NCI-H69 (cell line): ENCODE measurements at places on chromosomes 5 and 9.
A peak's percentile ranks its signal among the peaks of the same experiment; 100 is the strongest.

- peak; percentile 57 for DNase-seq
Measured at GRCh38 chr5:173204185-173204979, 30.6 kb downstream of the NKX2-5 start.

GRCh38 chr5:130555429-130555828 lies 609.6 kb downstream of the HINT1 start:
- DNase-seq = no peak

DNA sequence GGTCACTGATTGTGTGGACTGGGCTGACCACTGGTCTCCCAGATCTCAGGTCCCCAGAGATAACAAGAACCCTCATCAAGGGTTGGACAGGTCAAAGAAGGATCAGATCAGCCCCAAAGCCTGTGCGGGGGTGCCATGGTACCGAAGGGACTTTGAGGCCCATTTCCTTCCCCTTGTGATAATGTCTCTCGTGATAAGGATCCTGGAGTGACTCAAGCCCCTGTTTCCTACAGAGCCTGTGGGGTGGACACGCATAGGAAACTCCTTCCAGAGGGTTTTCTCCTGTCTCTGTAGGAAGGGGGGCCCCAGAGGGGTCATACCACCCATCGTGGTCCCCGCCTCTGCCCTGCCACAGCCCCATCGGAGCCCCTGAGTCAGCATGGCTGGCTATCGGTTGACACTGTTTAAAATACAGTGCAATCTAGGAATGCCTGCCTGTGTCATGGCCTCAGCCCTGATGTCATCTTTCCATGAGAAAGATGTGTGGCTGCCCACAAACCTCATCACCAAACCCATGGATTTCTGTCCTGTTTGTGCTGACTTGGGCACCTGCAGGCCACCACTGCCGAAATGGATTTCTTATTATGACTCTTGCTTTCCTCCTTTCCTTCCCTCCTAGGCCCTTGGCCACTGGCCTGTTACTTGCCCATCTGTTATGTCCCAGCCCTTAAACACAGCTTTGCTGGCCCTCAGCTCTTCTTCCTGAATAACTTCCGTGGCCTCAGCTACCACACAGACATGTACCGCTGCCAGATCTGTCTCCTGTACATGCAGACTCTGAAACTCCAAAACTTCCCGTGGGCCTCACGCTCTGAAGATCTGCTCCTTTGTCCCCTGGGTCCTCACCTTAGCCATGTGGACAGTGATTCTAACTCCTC lies 2.9 kb upstream of the CSF2 start:
- DNase-seq = no peak

DNA sequence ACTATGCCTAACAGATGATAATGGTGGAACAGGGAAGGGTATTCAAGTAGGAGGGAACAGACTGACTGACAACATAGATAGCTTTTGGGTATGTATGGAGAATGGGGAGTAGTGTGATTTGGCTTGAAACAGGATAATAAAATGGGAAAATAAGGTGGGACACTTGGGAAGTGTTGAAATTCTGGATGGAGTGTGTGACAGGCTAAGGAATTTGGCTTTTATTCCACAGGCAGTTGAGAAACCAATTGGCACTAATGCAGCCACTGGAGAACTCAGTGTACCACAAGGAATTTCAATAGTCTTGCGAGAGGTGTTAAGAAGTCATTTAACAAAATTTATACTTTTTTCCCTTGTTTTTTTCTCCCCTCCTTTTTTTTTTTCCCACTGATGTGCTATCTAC lies 153.5 kb upstream of the ELAVL2 start:
- DNase-seq = no peak

GRCh38 chr9:38687389-38687842 lies 32.5 kb downstream of the FAM240B start:
- no peak for DNase-seq

DNA sequence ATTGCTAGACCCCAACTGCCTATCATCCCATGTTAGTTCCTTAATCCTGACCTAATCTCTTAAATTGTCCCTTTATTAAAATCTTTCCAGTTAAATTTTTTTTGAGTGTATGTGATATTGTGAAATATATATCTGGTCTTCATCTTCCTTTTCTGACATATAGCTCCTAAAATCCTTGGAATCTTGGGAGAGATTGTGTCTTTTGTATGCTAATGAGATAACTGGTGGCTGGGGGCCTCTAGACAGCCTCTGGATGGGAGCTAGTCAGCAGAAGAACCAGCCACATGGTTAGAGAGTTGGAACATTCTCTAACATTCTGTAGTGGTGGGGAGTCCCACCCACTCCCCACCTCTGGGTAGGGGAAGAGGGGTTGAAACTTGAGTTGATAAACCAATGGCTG lies 3.7 kb upstream of the CCL19 start:
- DNase-seq = no peak

- DNase-seq = no peak
Measured at GRCh38 chr9:127183814-127184582, 61.6 kb upstream of the ANGPTL2 start.

DNA sequence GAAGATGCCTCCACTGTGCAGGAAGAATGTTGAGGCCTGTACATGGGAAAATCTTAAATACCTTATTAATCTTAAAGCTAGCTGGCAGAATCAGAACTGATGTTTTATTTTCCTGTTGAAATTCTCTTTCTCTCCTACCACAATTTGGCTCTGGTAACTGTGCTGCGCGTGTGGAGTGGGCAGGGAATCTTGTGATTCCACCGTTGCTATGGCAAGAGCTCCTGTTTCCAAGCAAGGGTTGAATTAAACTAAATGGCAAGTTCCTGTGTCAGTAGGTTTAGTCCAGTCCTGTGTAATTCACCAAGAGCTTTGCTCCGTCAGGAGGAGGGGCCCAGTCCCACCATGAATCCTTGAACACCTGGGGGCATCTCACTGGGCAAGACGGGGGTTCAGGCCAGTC lies 36.4 kb downstream of the NXNL2 start:
- DNase-seq = no peak

GRCh38 chr5:32538031-32538547 lies 47.3 kb upstream of the SUB1 start:
- peak; percentile 77 for DNase-seq

GRCh38 chr9:13274886-13275641 lies 4.4 kb downstream of the MPDZ start:
- DNase-seq = peak; percentile 72

GRCh38 chr9:113129884-113130283 lies 20.9 kb upstream of the SLC31A2 start:
- DNase-seq = peak; percentile 18

DNA sequence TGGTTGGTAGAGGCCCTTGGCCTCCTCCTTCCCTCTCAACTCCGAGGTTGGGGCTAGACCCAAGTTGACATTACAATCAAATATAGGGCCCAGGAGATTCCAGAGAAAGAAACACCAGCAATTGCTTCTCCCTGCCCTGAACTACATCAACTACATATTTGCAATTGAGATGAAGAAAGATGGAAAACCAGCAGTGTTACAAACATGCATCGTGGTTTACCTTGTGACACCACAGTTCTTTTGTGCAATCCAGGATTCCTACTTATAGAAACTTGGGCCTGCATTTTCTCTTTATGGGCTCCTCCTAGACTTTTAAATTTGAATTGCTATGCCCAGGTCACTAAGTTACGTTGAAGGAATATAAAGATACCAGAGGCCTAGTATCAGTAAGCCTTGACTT lies 126.7 kb downstream of the DCP2 start:
- peak; percentile 24 for DNase-seq

DNA sequence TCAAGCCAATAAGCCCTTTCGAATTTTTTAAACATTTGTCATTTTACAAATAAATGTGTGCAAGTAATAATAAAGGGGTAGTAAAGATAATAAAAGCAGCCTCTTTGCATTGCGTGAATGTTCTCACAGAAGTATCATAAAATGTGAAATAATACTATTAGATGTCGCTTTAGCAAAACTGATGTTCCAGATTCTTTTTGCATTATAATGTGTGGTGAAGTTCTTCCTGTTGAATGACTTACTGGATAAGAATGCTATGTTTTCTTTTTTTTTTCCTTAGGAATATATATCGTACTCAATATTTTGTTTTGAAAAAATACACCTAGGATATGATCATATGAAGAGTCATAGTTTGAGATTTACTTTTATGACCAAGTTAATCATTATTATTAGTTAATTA lies 85.2 kb upstream of the CDH12 start:
- DNase-seq = no peak

DNA sequence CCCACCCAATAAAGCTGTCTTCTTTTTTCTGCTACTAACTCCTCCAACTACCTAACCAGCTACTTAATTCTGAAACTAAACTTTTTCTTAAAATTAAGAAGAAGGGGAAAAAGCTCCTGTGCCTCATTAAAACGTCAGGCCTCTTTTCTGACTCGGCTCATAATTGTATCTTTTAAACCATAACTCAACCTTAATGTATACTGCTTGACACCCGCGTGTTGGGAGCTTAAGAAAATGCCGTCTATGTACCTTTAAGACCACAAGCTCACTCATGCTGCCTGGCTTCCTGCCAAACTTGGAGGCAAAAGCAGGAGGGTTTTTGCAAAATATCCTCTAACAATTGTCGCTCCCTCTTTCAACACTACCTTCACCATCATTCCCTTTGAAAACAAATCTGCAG lies 5.0 kb downstream of the EBF1 start:
- DNase-seq = peak; percentile 82

DNA sequence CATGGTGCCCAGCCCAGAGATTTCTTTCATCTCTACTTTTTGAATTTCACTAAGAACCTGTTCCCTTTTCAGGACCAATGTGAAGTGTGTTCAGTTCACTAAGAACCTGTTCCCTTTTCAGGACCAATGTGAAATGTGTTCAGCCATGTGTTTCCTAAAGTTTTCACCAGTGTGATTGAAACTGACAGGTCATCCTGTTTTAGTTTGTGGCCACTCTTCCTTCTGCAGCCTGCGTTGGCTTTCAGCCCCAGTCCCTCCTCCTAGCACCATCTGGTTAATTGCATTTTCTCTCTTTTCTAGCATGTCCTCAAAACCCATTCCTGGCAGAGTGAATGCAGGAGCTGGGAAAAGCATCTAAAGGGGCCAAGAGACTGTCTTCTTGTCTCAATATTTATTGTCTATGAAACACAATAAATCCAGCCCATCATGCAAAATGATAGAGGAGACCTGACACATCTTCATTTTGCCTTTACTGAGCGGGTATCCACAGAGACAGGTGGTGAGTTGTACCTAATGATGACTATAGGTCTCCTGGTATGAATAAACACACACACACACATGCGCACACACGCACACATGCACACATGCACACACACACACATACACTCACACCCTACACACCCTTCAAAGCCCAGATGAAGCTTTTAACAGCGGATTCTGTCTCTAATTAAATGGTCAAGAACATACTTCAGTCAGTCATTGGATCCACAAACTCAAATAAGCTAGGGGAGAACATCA lies 6.1 kb upstream of the PANK3 start:
- DNase-seq = peak; percentile 50

GRCh38 chr9:100011062-100011681 lies 87.6 kb downstream of the ERP44 start:
- peak; percentile 38 for DNase-seq

DNA sequence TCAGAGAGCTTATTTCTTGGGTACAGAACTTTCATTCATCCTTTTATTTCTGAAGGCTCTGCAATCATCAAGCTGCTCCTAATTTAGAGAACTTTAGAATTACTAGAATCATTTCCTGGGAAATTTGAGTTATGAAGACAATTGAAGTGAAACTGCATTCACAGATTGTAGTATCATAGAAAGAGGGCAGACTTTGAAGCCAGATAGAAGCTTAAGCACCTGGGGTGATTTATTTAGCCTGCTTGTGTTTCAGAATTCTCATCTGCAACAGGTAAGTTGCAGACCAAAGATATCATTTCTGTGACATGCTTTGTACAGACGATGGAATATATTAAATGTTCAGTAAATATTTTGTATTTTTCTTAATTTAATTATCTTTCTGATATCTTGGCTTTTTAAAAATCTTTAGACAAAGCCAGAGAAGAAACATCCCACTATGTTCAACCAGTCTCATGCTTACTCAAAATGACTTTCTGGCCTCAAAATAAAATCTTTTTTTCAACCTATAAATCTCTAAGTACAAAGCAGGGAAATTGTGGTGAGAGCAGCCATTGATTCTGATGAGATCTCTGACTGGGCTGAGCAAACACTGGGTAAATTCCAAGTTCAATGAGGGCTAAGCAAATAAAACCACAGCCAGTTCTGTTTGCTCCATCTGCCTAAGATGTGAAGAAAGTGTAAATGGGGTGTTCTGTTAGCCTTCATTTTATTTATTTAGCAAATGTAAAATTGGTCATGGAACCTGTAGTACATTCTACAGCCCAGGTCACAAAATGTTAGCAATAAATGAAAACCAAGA lies 264.7 kb upstream of the CCNG1 start:
- peak; percentile 91 for DNase-seq

DNA sequence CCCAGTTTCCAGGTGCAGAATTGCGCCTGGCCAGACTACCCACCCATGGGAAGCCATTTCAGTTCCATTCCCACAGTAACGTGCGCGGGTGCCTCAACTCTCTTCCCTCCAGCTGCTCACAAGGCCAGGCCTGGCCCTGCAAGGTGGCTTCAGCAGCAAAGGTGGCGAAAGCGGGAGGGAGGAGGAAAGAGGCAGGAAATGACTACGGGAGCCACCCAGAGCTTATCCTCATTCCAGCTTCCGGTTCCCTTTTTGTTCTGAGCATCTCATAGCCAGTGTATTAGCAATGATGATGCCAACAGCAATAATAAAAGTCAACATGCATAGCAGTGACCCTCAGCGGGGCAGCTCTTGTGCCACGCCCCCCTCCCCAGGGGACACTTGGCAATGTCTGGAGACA lies 101.5 kb upstream of the BOD1 start:
- DNase-seq = peak; percentile 89

DNA sequence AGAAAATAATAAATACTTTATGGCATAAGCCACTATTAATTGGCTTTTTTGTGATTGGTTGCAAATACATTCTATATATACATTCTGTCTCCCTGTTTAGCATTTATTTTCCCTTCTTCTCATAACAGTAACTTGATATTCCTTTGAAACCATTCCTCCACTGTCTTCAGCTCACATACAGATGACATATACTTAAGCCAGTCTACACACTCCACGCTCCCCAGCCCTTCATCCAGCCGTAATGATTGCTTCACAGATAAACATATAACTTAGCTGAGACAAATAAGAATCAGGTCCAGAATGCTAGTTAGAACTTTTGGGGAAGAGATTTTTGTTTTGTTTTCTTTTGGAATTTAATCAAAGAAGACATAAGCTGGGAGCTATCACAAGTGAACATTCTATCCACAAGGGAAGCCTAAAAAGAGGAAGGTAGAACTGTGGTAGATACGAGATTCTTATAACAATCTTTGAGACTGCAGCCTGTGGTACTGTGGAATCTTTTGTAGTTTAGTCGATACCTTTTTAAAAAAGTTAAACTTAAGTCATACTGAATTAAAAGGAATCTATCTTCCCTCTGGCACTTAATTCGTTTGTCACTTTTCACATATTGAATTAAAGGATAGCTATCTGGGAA lies 365.1 kb upstream of the PRR16 start:
- no peak for DNase-seq

- DNase-seq = no peak
Measured at GRCh38 chr9:131436376-131436775, 42.5 kb downstream of the PRRC2B start.

- DNase-seq = no peak
Measured at GRCh38 chr5:57434227-57434640, 48.4 kb downstream of the ACTBL2 start.

- DNase-seq = peak; percentile 62
Measured at GRCh38 chr5:150428106-150428876, 15.6 kb upstream of the CD74 start.

- DNase-seq = no peak
Measured at GRCh38 chr5:41186143-41186542, 27.2 kb downstream of the C6 start.
